Activated CD4-positive, alpha-beta T cell treated with anti-CD3 and anti-CD28 coated beads, Interleukin-2, amount 10 ng/mL, durations not matched to agents 24 days and 14 days (primary cell): ENCODE measurements at places on chromosomes 16 and 17. TPM values are rescaled to one million over a fixed set of nuclear protein-coding genes. Genes with fewer than 3 reads are reported as not detected.

- H3K27me3 ChIP-seq, result peaks cover 3% of the 10 kb centered on the region
- no peaks in the 10 kb centered on the region for H3K36me3 ChIP-seq
- DNase-seq, result no peak
- no peak overlapping the region for H3K27ac ChIP-seq
- no peaks in the 10 kb centered on the region for H3K4me1 ChIP-seq
Measured at GRCh38 chr17:41416479-41416878, 7.9 kb downstream of the KRT37 start.

TBX6 gene
- 2.1 TPM in 2 replicates for total RNA-seq

KIF2B gene
- not detected in 2 replicates for total RNA-seq

- no peak overlapping the region for H3K27ac ChIP-seq
- H3K36me3 ChIP-seq, result no peaks in the 10 kb centered on the region
- H3K27me3 ChIP-seq, result peaks cover 14% of the 10 kb centered on the region
- peaks cover 38% of the 10 kb centered on the region for H3K4me1 ChIP-seq
Measured at GRCh38 chr17:4566785-4567184, 6.4 kb upstream of the GGT6 start.

GRCh38 chr16:85935974-85936760 is 37.2 kb downstream of the IRF8 start:
- H3K27ac ChIP-seq, result peak overlapping the region; percentile 98
- peaks cover 60% of the 10 kb centered on the region for H3K4me1 ChIP-seq
- H3K36me3 ChIP-seq, result peaks cover 6% of the 10 kb centered on the region
- peaks cover 3% of the 10 kb centered on the region for H3K27me3 ChIP-seq
- DNase-seq, result peak; percentile 90

DNA sequence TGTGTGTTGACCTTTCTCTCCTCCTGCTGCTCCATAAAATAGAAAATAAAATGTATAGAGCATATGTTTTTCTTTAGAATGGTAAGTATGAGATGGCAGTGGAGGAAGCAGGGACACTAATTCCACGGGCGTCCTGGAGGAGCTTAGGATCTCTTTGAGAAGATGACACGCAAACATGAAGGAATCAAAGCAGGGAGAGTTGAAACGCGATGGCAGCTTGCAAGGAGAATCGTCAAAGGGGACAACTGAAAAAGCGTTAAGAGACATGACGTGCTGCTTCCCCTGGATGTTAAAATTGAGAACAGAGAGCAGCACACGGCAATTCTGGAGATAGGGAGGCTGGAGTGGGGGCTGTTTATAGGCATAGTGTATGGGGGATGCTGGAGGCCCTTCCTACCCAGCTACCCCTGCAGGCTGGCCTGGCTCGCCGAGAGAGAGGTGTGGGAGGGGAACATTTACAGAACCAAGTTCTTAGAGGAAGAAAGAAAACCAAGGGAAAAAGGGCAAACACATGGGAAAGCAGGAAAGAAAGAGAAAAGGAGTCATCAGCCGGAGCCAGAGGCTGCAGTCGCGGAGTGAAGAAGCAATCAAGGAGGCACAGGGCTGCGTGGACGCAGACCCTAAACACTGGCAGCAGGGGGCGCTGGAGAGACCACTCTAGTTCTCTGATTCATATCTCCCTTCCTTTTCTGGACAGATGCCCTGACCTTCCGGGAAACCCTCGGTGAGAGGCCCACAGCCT is 55.8 kb downstream of the MYH13 start:
- H3K27me3 ChIP-seq, result no peaks in the 10 kb centered on the region
- no peaks in the 10 kb centered on the region for H3K36me3 ChIP-seq
- H3K27ac ChIP-seq, result no peak overlapping the region
- H3K4me3 ChIP-seq, result no peak overlapping the region
- peak; percentile 74 for DNase-seq
- peaks cover 8% of the 10 kb centered on the region for H3K4me1 ChIP-seq

- DNase-seq, result no peak
- H3K27ac ChIP-seq, result no peak overlapping the region
- H3K27me3 ChIP-seq, result no peaks in the 10 kb centered on the region
- H3K36me3 ChIP-seq, result no peaks in the 10 kb centered on the region
Measured at GRCh38 chr16:66087308-66087707, 279.2 kb upstream of the CDH5 start.

- no peaks in the 10 kb centered on the region for H3K4me1 ChIP-seq
- no peaks in the 10 kb centered on the region for H3K36me3 ChIP-seq
- no peak for DNase-seq
Measured at GRCh38 chr17:75592348-75593020, 4.9 kb downstream of the MYO15B start.

DNA sequence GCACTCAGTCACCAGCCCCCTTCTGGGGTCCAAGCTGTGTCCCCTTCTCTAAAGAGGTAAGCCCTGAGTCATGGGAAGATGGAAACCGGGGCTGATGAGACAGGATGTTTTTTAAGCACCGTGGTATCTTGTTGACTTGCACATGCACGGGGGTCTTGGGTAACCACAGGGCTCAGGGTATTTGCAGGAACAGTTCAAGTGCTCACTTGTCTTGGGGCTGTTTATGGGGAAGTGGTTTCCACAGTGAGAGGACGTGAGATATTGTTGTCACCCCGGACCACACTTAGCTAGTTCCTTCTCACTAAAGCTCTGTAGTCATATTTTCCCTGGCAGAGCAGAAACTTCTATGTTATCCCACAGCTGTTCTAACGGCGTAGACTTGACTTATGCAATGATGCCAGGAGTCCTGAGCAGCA is 7.7 kb downstream of the CCL3L1 start:
- H3K27me3 ChIP-seq, result peaks cover 29% of the 10 kb centered on the region
- H3K27ac ChIP-seq, result no peak overlapping the region
- H3K36me3 ChIP-seq, result no peaks in the 10 kb centered on the region
- no peak overlapping the region for H3K4me3 ChIP-seq

GRCh38 chr17:46991617-46992016 is 12.6 kb upstream of the RPRML start:
- no peak for DNase-seq
- peaks cover 12% of the 10 kb centered on the region for H3K27me3 ChIP-seq
- H3K27ac ChIP-seq, result no peak overlapping the region
- no peaks in the 10 kb centered on the region for H3K4me1 ChIP-seq
- H3K36me3 ChIP-seq, result no peaks in the 10 kb centered on the region
- H3K4me3 ChIP-seq, result no peak overlapping the region

TBC1D3G gene
- total RNA-seq, result not detected in 2 replicates

DNA sequence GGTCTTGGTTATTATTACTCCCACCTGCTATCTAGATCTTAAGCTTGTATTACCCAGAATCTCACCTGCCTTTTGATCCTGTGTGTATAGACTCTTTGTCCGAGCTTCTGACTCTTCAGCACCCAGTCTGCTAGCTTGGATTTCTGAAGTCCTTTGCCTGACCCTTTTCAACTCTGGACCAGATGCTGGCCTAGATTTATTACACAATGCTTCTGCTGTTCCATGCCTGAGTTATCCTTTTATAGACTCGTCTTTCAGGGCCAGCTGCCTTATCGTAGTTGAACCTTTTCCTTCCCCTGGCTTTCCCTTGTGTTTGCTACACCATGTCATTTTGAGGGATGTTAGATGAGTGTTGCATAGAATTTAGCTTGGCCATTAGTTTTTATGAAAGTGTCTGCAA is 32.6 kb downstream of the RHOT1 start:
- H3K27ac ChIP-seq, result no peak overlapping the region
- H3K27me3 ChIP-seq, result no peaks in the 10 kb centered on the region
- H3K4me1 ChIP-seq, result no peaks in the 10 kb centered on the region
- no peak overlapping the region for H3K4me3 ChIP-seq
- no peak for DNase-seq
- peaks cover 35% of the 10 kb centered on the region for H3K36me3 ChIP-seq

HYDIN gene
- not detected in 2 replicates for total RNA-seq

TP53TG3B gene
- not detected in 2 replicates for total RNA-seq
